ENCODE measurements at places on chromosomes 16 and 17.

- DNase-seq: no peak
Observed at GRCh38 chr16:79707876-79708275, 107.3 kb upstream of the MAF start.

DNA sequence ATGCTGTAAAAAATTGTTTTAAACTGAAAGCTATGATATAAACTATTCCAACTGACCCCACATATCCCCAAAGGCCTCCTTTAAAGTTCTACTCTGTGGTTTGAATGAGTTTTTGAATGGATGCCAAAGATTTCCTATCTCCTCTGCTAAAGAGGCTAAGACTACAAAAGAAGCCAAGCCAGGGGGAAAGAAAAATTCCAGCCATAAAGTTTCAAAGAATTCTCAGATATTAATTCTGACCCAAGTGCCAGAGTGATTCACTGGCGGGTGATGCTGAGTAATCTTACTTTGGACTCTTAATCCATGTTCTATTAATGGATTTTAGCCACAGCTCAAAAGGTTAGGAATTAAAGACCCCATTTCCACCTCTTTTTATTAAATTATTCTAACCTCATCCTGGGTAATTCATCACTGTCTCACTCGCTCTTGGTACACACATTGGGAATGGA, 60.7 kb downstream of the HS3ST3A1 start:
- DNase-seq: no peak

GRCh38 chr17:71188811-71189492, 931.9 kb upstream of the SOX9 start:
- DNase-seq: peak; percentile 64

GRCh38 chr16:88747588-88748301, 37.3 kb downstream of the PIEZO1 start:
- no peak for DNase-seq

GRCh38 chr16:57303021-57303909, 18.8 kb upstream of the PLLP start:
- no peak for DNase-seq

- DNase-seq: no peak
Observed at GRCh38 chr16:1655269-1655807, 22.7 kb upstream of the JPT2 start.

DNA sequence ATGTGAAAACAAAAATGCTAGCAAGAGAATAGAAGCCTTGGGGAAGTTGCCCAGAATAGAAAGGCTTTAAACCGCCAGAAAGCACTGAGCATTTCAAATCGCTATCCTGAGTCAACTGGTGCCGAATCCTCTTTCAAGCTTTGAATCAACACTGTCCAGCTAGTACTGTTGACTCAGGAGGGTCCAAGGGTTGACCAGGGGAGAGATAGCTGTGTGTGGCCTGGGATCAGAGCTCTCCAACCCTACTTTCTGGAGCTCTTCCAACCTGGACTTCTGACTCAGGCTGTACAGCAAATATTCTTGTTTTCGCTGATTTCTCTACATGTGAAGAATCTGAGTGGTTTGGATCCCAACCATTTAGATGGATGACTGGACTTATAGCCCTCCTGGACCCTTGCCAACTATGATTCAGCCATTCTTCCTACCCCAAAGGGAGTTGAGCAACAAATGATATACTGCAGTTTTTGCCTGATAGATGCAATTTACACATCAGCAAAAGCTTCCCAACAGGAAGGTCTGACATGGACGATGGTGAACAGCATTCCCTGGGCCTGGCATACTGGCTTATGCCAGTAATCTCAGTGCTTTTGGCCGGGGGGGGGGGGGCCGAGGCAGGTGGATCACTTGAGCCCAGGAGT, 154.0 kb upstream of the SDK2 start:
- peak; percentile 99 for DNase-seq

All from epithelial cell of proximal tubule (primary cell).